ENCODE measurements at places on chromosomes 3 and 15. TPM values are rescaled to one million over a fixed set of nuclear protein-coding genes. Genes with fewer than 3 reads are reported as not detected.

KIF15 gene
- 0.30 TPM for total RNA-seq

GPR149 gene
- not detected for total RNA-seq

PLSCR4 gene
- total RNA-seq, result 14.2 TPM

PARP6 gene
- 34.6 TPM for total RNA-seq

ERICH6 gene
- 0.19 TPM for total RNA-seq

AZI2 gene
- 38.3 TPM for total RNA-seq

SLC24A5 gene
- total RNA-seq, result not detected

LDHAL6B gene
- not detected for total RNA-seq

ANKDD1A gene
- 1.4 TPM for total RNA-seq

ATP2B2 gene
- total RNA-seq, result 0.13 TPM

SEMA3F gene
- total RNA-seq, result 10.0 TPM

TP63 gene
- 0.40 TPM for total RNA-seq

ZMYND10 gene
- 0.35 TPM for total RNA-seq

BUB1B gene
- total RNA-seq, result 0.43 TPM

Measured in cardiac septum (tissue), 1 donor.